Airway epithelial cell (primary cell): ENCODE measurements at places on chromosomes 5 and 9. TPM values are rescaled to one million over a fixed set of nuclear protein-coding genes. Genes with fewer than 3 reads are reported as not detected.

The KIF4B gene
- total RNA-seq: not detected in 2 replicates

The MARCHF3 gene
- total RNA-seq: 0.84 and 1.1 TPM in 2 replicates

The PCDHA1 gene
- 0.14 TPM in 2 replicates for total RNA-seq

The PHF24 gene
- under 0.01 and 0.23 TPM in 2 replicates for total RNA-seq

The DNAI1 gene
- not detected in 2 replicates for total RNA-seq

The VCP gene
- total RNA-seq: 272 and 305 TPM in 2 replicates

The LCN12 gene
- not detected in 2 replicates for total RNA-seq

The SPINK13 gene
- not detected in 2 replicates for total RNA-seq

The SPINK7 gene
- total RNA-seq: 4.2 and 14.1 TPM in 2 replicates

The PNPLA7 gene
- 0.09 and 0.28 TPM in 2 replicates for total RNA-seq

The IL5 gene
- total RNA-seq: not detected in 2 replicates

The EXOSC3 gene
- 41.7 and 47.1 TPM in 2 replicates for total RNA-seq

The MYORG gene
- 11.9 and 17.6 TPM in 2 replicates for total RNA-seq

The PBX3 gene
- total RNA-seq: 9.5 and 19.8 TPM in 2 replicates

The FCN2 gene
- total RNA-seq: not detected in 2 replicates

The ELAVL2 gene
- total RNA-seq: 3.2 and 4.3 TPM in 2 replicates

The TSLP gene
- 0.23 and 0.85 TPM in 2 replicates for total RNA-seq

The PCDHGC5 gene
- total RNA-seq: 0.79 and 1.1 TPM in 2 replicates

The ZNF483 gene
- 1.1 and 2.3 TPM in 2 replicates for total RNA-seq

The PLCXD3 gene
- total RNA-seq: not detected in 2 replicates

The PCDHGA7 gene
- 0.92 and 1.2 TPM in 2 replicates for total RNA-seq

The IL3 gene
- total RNA-seq: not detected in 2 replicates

The IL4 gene
- total RNA-seq: not detected in 2 replicates

The GADD45G gene
- 0.28 TPM in 1 of 2 replicates, not detected in the other for total RNA-seq

The GDA gene
- 0.21 and 0.33 TPM in 2 replicates for total RNA-seq

The SLC6A18 gene
- not detected in 2 replicates for total RNA-seq

The MEGF10 gene
- total RNA-seq: 0.05 and 0.07 TPM in 2 replicates

The PCDHGA4 gene
- 0.23 and 0.63 TPM in 2 replicates for total RNA-seq

The CDKN2B gene
- total RNA-seq: 46.7 and 64.8 TPM in 2 replicates

The CCL27 gene
- 0.28 TPM in 1 of 2 replicates, not detected in the other for total RNA-seq

The CYLC2 gene
- not detected in 2 replicates for total RNA-seq

The PCDHA6 gene
- total RNA-seq: not detected in 2 replicates

The AFAP1L1 gene
- 12.0 and 14.5 TPM in 2 replicates for total RNA-seq

The BARHL1 gene
- not detected in 2 replicates for total RNA-seq

The CDC25C gene
- 7.4 and 8.8 TPM in 2 replicates for total RNA-seq

The LIX1 gene
- not detected in 2 replicates for total RNA-seq

The MARCHF11 gene
- not detected in 2 replicates for total RNA-seq

The MYO10 gene
- 29.4 and 36.7 TPM in 2 replicates for total RNA-seq

The DCTN3 gene
- total RNA-seq: 90.6 and 152 TPM in 2 replicates

The MYOT gene
- total RNA-seq: not detected in 2 replicates

The SOX30 gene
- not detected in 2 replicates for total RNA-seq

The BRD3OS gene
- 10.8 and 14.3 TPM in 2 replicates for total RNA-seq

The DRD1 gene
- not detected in 2 replicates for total RNA-seq
